ENCODE measurements at places on chromosomes 2 and 18. TPM values are rescaled to one million over a fixed set of nuclear protein-coding genes. Genes with fewer than 3 reads are reported as not detected.
A peak's percentile ranks its signal among the peaks of the same experiment; 100 is the strongest.

- DNase-seq: no peak
Observed at GRCh38 chr18:3422905-3423304, 27.1 kb upstream of the TGIF1 start.

DNA sequence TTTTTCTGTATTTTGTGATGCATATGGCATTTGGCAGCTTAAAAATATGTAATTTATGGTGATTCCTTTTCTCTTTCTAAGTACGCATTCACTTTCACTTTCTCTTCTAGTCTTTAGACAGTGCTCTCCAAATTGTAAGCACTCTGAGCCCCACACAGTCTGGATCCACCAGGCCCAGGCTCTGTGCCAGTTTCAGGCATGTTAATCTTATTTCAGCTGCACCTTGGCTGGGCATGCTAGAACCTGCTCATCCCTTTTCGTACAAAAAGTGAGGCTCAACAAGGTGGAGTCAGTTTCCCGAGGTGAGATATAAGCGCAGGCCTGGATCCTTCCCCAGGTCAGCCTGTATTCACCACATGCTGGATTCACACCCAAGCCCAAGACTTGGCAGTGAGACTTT is 203.9 kb downstream of the MTX2 start:
- peak; percentile 4 for DNase-seq

- no peak for DNase-seq
Observed at GRCh38 chr2:152464851-152465470, 130.0 kb downstream of the FMNL2 start.

DNA sequence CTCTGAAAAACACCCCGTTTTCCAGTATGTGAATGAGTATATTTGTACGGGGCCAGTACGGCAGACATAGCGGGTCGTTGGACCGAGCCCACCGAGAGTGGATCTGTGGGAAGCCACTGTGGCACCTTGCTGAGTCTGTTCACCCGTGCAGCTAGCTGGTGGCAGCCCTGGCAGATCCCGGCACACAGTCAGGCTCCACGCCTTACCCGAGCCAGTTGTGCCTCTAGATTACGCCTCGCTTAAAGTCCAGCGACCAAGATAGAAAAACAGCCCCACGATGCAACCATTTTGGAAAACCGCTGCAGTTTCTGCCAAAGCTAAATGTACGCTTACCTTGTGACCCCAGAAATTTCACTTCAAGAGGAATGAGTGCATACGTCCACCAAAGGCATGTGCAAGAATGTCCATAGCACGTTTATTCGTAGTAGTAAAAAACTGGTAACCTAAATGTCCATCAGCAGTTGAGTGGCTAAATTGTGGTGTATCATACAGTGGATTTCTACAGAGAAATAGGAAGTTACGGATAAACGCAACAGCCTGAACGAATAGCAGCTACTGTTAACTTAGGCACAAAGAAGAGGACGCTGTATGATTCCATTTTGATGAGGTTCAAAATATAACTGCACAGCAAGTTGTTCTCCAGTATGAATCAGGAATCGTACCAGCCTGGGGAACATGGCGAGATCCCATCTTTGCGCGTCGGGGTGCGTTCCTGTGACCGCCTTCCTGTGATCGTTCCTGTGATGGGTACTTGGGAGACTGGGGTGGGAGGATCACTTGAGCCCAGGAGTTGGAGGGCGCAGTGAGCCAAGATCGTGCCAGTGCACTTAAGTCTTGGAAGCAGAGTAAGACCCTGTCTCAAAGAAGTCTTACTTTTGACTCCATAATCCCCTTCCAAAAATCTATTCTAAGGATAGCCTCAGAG is 688 bp upstream of the WDR33 start:
- DNase-seq: peak; percentile 63

GRCh38 chr2:217691920-217692666 is 310.7 kb downstream of the TNS1 start:
- DNase-seq: no peak

- peak; percentile 63 for DNase-seq
Observed at GRCh38 chr2:68837164-68837860, 33.9 kb downstream of the BMP10 start.

- no peak for DNase-seq
Observed at GRCh38 chr2:102116630-102117471, 25.7 kb upstream of the IL1R1 start.

DNA sequence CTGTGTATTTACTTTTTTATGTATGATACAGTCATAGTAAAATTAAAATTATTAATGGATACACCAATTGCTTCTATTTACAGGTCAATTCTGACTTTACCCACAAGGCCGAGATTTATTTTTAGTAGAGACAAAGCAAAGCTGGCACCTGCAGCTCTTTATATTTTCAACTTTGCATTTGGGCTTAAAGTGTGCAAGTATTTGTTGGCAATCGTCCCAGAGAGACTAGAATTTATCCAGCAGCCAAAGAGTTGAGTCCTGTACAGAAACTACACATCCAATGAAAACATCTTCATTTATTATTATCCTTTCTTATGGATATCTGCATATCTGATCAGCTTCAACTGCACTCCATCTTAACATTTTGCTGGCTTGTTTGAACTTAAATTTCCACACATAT is 485.6 kb downstream of the SOX11 start:
- DNase-seq: no peak

DNA sequence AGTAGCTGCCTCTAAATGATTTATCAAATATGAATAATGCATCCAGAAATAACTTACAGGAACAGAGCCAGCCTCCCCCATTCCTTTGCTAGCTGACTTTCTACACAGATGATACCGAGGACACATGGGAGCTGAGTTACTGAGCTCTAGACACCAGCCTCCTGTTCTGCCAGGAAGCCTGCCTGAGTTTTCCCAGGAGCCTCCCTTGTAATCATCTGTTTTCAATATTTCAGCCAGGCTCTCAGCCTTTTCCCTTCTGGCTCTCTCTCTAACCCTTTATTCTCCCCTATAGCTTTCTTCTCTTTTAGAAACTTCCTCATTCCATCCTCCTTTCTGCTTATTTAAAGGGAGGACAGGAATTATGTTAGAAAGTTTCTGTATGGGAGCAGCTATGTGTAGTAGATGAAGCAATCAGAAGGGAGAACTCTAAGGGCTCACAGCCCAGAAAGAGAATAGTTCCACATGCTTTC is 911.6 kb downstream of the TDRD15 start:
- no peak for DNase-seq

GRCh38 chr2:84970210-84970867 is 622 bp upstream of the KCMF1 start:
- peak; percentile 55 for DNase-seq

- DNase-seq: no peak
Observed at GRCh38 chr18:43160509-43160908, 45.0 kb upstream of the RIT2 start.

DNA sequence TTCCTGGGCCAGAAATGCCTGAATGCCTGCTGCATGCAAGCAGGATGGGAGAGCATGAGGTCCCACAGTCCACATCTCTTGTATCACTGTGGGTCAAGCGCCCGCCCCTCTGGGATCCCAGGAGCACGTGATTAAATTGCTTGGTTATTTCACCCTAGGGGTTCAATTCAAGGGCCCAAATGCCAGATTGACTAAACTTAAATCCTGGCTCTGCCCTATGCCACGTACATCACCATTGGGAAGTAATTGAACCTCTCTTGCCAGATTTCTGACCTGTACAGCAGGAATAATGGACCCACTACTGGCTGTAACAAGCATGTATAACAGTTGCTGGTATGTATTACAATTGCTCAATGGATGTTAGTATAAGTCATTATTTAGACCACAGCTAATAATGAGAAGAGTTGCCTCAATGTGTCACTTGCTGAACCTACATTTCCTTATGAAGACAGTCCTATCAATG is 19.9 kb downstream of the FHL2 start:
- no peak for DNase-seq

- no peak for DNase-seq
Observed at GRCh38 chr2:223998948-223999347, 40.1 kb downstream of the SERPINE2 start.

- peak; percentile 7 for DNase-seq
Observed at GRCh38 chr2:203918264-203918663, 18.3 kb upstream of the ICOS start.

DNA sequence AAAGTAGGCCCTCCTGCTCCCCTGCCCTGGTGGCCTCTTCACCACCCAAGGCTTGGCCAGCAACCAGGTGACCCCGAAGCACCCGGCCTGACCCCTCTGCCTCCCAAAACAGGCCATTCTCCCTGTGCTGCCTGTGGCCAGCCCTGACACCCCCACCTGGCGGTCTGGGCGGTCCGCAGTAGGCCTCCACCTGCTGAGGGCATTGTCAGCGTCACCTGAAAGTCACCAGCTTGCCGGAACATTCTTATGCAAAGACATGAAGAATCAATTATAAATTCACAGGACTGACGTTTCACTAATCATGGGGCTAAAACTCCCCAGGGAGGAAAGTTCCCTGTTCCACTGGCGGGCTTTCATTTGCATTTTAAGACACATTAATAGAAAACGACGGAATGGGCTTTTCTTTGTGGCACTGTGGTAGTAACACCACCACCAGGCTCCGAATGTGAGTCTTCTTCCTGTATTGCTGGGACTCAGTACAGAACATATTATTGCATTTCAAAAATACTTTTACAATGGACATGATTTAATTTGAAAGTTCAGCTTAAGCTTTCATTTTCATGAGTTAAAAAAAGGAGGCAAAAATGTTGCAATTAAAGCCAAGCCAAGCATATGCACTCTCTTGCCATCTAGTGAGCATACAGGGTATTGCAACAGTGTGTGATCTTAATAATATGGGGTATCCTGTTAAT is 57.4 kb downstream of the ADI1 start:
- peak; percentile 62 for DNase-seq

DNA sequence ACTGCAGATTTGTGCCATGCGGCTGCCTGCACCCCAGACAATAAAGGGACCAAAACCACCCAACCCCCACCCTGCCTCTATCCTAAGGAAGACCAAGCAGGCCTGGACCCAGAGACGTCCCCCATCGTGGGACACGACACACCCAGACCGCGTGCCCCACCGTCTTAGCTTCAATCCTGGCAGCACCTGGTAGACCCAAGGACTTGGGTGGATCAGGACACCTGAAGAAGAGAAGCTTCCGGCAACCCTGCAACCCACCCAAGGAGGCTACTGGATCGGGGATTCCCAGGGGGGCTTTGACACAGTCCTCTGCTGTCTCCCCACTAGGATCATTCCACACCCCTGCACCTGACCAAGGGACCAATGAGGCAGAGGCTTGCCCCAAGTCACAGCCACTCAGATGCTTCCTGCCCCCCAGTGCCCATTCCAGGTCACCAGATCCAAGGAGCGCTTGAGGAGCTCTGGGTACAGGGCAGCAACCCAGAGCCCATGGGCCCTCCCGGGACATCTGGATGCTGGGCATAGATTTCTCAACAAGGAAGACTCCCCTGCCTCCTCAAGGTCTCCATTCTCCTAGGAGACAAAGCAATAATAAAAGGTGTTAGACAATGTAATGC is 3.6 kb downstream of the ALPI start:
- DNase-seq: no peak

GRCh38 chr2:212414767-212415211 is 123.8 kb downstream of the ERBB4 start:
- DNase-seq: no peak

GRCh38 chr2:53334610-53335009 is 433.0 kb upstream of the CHAC2 start:
- DNase-seq: no peak

GRCh38 chr2:235149240-235149659 is 197.4 kb downstream of the SH3BP4 start:
- no peak for DNase-seq

GRCh38 chr2:43343573-43344304 is 117.3 kb upstream of the ZFP36L2 start:
- no peak for DNase-seq

GRCh38 chr2:80238692-80239469 is 65.7 kb downstream of the LRRTM1 start:
- peak; percentile 50 for DNase-seq

GRCh38 chr2:44843641-44844310 is 97.7 kb upstream of the SIX3 start:
- no peak for DNase-seq

DNA sequence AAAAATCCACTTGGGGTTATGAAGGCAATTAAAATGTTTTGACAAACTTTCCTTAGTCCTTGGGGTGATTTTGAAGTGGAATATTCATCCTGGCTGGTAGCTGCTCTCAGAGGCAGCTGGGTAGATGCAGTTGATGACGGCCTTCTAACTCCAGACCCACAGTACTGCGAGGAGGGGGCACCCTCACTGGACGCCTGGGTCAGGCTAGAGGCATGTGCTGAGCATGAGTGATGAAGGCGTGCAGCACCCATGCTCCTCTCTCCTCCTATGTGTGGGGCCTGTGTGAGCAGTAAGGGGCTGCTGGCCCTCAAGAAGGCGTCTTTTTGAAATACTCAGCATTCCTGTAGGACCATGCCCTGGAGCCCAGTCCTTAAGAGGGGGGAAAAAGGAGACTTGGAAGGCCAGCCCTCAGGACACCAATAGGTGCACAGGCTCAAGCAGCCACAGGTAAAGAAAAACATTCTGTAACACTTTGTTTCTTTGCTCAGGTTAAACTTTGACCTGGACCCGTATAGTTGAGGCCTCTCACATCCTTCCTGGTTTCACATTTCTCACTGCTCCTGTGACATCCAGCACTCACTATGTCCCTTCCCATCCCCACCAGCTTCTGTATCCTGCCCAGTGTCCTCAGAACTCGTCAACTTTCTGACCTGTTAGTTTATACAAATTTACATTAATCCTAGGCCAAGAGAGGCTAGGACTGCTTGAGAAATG is 64.4 kb downstream of the CD8B2 start:
- peak; percentile 17 for DNase-seq

DNA sequence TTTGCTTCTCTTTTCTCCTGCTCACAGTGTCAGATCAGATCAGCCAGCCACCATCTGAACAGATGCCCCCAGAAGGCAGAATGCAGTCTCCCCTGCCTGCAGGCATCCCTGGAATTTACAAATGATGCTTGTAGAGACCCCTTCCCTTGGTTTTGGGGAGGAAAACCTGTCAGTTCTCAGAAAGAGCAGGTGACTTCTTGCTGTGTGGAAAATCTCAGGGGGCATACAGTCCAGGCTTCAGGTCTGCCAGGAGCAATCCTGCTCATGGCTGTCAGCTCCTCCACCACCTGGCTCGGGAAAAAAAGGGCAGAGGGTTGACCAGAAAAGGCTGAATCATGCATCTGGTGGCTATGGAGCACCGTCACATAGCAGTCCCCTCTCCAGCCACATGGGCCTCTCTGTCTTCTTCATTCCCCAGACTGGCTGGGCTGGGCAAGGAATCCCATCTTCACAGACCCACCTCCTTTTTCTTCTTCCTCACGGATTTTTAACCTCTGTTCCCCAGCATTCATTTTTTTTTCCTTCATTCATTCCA is 107.0 kb downstream of the KCNF1 start:
- no peak for DNase-seq

Gene DTYMK
- 15.4 TPM for polyA plus RNA-seq

Gene MRO
- 2.9 TPM for polyA plus RNA-seq

Gene DAW1
- polyA plus RNA-seq: not detected

Gene COL5A2
- polyA plus RNA-seq: 1.4 TPM

Gene ANKRD30BL
- polyA plus RNA-seq: not detected

Gene CYP26B1
- polyA plus RNA-seq: 6.2 TPM

Gene EMILIN2
- 15.3 TPM for polyA plus RNA-seq

Gene REG3G
- 0.89 TPM for polyA plus RNA-seq
